ENCODE measurements at places on chromosomes 11 and 22.
A peak's percentile ranks its signal among the peaks of the same experiment; 100 is the strongest.

DNA sequence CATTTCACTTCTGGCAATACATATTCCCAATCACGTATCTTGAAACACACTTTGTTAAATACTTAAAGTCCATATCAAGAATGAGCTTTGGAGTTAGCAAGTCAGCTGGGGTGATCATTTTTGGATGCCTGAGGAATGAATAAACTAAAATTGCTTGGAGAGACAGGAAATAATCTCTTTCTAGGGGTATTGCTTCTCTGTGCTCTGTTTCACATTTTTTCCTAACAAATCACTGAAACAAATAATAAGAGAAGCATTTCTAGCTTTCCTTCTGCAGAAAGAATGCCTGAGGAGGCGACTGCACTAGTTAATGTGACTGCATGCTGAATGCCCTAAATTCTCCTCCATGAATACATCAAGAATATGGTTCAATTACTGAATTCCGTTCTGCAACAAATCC lies 541.4 kb upstream of the CCDC90B start:
- no peak for DNase-seq

DNA sequence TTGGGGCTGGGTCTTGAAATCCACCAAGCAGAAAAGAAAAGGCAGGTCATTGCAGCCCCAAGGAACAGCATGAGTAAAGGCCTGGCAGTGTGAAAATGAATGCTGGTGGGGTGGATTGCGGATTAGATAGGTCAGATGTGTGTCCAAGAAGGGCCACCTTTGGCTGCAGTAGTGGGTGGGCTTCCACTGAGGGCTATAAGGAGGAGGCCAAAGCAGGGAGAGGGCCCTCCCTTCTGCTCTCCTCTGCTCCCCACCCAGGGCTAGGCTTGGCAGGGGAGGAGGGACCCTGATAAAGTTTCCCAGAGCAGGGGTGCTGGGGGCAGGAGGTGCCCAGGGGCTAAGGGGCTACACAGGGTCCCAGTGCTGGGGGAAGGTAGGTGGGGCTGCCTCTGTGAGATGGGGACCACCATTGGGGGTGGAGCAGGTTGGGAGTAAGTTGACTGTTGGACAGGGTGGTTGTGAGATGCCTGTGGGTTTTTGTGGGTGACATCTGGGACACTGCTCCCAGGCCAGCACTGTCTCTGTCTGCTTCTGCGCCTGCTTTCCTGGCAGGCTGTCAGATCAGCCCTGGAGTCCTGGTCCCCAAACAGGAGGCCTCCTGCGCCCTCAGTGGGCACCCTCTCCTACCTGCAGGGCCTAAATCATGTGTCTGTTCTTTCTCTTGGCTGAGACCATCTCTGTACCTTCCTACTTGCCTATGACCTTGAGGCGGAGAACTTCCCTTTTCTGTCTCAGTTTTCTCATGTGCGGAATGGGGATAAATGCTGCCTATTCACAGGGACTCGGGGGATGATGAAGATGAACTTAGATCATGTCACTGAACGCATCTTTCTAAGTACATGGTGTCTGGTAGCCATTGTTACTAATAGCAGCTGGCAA lies 1.9 kb downstream of the CAPN5 start:
- no peak for DNase-seq

DNA sequence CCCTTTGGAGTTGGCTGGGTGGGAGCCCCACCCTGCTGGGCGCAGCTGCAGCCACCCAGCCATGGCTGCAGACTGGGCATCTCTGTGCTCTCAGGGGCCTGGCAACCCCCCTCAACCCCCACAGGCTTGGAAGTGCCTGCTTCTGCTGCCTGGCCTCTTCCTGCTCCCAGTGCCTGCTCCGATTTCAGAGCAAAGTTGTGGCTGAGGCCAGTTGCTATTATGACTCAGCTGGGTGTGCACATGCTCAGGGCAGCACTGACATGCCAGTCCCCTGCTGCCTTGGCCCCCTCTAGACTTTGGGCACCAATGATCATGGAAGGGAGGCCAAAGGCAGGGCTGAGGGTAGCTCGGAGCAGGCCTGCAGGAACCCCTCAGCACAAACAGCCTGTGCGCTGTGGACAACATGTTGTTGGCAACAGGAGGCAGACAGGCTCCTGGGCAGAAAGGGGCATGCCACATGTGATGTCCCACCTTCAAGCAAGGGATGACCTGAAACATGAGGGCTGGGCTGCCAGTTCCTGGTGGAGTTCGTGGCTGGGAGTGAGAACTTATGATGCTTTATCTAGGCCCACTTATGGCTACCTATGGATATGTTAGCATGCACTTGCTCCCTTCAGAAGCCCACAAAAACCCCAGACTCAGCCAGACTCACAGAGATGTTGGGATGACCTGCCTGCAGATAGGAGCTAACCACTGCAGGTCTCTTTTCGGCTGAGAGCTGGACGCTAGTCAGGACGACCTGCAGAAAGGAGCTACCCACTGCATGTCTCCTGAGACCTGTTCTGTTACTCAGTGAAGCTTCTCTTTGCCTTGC lies 96.4 kb upstream of the AMOTL1 start:
- DNase-seq: no peak

GRCh38 chr22:19760058-19760950 lies at the start of gene TBX1:
Gene TBX1, plus strand, starts transcription at chr22:19760778. Its CDS starts 66 bp downstream, at chr22:19760844.
- DNase-seq: no peak

DNA sequence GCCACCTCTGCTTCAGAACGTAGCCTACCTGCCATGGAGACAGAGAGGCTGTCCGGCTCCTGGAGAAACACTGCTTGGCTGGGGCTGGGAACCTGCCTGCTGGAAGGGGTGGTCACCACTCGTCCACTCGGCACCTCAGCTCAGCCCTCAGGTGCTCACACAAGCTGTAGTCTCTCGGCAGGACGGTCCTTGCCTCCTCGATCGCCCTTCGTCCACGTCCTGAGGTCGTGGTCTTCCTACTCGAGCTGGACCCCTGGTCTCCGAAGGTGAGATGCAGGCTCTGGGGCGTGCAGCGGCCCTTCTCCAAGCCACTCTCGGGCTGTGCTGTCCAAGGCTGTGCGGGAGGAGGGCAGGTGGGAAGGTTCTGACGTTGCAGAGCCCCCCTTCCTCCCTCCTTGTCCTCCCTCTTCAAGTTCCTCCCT lies at the start of gene TBX10:
TSS of gene TBX10 (minus strand) at position 326 of the 422 bp plus-strand sequence. CDS start at position 35, 291 bp downstream.
- DNase-seq: no peak

GRCh38 chr22:42179616-42180015 lies 49.0 kb upstream of the CYP2D6 start:
- no peak for DNase-seq

GRCh38 chr11:92962446-92962845 lies 7.0 kb upstream of the MTNR1B start:
- no peak for DNase-seq

DNA sequence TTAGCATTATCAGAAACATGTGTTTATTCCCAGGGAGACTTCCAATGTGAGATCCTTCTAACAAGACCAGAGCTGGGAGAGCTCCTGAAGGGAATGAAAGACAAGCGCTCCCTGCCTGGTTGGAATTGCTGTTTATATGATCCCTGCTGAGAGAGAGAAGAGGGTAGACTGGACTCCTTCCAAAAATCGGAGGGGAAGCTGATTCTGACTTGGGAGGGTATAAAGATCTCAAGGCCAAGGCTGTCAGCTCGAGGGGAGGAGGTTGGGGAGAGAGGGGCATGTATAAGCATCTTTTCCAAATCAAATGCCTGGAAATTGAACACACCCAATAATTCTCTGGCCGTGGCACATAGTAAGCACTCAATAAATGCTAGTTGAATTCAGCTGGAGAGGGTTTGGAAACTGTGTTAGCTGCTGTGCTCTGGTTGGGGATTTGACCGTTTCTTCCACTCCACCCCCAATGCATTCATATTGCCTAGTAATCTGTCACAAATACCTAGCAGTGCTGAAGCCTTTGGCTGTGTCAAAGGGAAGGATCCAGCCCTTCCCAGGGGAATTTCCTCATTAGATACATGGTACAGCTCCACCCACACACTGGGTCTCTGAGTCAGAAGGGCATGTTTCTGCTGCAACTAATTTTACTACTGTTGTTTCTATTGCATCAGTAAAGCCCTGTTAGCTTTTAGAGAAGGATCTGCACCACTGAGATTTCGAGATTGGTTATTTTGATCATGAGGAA lies 61.5 kb downstream of the CACNG2 start:
- no peak for DNase-seq

GRCh38 chr11:122714004-122714403 lies 58.5 kb downstream of the UBASH3B start:
- no peak for DNase-seq

DNA sequence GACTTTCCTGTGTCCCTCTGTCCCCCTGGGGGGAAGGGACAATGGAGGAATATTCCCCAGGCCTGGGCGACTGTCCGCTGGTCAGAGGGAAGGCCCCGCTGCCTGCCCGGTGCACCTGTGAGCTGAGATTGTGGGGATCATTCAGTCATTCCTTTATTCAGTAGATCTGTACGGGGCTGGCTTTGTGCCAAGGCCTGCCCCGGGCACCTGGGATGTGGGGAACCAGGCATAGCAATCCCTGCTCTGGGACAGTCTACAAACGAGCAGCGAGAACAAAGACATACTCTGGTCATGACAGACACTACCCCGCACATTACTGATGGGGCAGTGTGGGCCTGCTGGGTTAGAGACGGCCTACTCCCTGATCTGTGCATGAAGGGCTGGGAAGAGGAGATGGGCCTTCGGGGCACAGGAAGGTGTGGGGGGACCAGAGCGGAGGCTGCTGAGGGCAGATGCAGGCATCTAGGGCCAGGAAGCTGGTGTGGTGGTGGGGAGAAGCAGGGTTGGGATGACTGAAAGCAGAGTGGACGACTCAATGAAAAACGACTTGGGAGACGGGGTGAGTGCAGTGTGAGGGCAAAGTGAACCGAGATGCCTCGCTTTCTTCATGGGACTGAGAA lies 1.8 kb upstream of the MYO7A start:
- DNase-seq: no peak

GRCh38 chr11:125514336-125515101 lies 18.5 kb upstream of the FEZ1 start:
- DNase-seq: no peak

DNA sequence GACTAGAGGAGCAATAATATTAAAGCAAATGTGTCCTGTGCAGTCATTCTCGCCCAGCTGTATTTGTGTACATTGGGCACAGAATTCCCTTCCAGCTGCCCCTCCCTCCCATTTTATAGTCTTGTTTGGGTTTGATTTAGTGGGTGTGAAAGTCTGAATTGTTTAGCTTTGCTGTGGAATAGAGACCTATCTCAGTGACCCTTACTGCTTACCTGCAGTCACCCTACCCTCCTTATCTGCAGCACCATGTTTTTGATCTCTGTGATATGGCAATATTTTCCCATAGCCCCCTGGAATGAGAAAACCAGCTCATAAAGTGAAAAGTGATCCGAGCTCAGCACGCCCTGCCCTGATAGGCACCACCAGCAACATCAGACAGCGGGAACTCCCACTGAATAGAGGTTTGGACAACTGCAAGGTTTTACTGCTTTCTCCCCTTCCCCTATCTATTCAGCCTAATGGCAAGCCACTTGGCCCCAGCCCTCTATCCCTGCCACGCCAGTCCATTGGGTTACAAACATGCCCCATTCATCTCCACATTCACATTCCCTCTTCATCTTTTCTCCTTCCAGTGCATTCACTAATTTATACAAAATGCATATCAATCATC lies 199.0 kb downstream of the ETS1 start:
- no peak for DNase-seq

GRCh38 chr22:48677168-48677520 lies 1150.5 kb downstream of the BRD1 start:
- no peak for DNase-seq

DNA sequence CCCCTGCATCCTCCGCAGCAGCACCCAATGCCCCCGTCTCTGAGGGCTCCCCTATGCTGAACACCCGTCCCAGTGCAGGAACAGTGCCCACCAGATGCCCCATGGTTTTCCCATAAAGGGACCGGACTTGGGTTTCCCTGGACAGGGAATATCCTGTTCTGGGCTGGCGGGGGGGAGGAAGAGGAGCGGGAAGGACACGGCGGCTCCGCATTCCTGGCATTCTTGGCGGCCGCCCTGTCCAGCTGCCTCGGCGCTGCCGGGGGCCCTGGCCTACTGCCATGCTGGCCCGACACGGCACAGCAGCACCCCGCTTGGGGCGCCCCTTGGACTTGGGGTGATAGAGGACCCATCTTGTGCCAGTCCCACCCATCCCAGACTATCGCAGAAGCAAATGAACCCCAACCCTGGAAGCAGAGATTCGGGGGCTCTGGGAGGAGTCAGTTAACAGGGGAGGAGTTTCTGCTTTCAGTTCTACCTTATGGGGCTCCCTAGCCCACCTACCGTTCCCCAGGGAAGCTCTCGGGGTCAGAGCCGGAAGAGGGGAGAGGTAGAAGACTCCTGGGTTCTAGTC lies 23.7 kb upstream of the CBX7 start:
- DNase-seq: peak; percentile 77

GRCh38 chr22:49156662-49157285 lies 670.9 kb downstream of the BRD1 start:
- no peak for DNase-seq

DNA sequence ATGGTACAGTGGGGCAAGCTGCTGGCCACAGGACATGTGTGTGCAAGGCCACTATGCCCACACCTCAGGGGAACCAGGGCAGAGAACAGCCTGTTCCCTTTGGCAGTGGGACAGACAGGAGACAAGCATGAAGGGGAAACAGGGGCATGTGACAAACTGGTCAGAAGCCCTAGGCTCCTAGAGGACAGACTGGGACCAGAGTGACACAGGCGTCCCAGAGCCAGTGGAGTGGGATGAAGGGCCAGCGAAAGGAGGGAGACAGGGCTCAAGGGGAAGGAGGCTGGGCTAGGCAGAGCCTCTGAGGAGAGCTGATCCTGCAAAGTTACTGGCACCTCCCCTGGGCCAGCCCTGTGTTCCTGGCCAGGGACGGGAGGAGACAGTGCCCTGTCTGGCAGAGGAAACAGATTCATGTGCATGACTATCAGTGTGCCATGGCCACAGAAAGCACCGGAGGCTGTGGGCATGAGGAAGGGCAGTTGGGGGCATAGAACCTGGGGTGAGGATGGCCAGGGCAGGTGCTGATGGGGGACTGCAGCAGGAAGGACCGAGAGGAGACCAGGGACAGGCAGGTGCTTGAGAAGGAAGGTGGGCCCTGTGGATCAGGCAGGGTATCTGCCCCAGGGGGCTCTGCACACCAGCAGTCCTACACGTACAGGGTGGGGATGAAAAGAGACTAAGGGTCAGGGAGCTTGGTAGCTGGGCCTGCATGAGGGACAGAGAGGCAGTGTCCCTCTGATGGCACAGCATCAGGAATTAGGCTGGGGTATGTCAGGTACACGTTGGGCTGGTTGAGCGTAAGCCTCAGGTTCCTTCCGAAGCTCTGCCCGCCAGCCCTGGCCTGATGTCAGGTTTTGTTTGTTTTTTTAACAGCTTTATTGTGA lies 9.8 kb downstream of the DERL3 start:
- DNase-seq: peak; percentile 68
